ENCODE measurements at places on chromosomes 4 and X.

DNA sequence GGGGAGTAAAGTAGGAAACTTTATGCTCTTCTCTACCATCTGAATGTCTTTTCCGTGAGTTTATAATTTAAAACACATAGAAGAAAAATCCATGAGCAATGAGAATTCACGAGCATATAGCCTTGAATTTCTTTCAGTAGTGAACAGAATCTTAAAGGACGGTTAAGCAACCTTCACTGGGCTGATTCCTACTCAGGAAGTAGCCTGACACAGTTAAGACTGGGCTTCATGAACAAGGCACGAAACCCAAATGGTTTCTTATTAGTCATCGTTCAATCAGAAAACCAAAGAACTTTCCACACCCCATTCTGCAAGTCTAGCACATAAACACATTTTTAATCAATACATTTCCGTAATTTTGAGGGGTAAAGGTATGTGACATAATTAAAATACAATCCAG is 95.8 kb downstream of the SH3KBP1 start:
- DNase-seq = no peak

DNA sequence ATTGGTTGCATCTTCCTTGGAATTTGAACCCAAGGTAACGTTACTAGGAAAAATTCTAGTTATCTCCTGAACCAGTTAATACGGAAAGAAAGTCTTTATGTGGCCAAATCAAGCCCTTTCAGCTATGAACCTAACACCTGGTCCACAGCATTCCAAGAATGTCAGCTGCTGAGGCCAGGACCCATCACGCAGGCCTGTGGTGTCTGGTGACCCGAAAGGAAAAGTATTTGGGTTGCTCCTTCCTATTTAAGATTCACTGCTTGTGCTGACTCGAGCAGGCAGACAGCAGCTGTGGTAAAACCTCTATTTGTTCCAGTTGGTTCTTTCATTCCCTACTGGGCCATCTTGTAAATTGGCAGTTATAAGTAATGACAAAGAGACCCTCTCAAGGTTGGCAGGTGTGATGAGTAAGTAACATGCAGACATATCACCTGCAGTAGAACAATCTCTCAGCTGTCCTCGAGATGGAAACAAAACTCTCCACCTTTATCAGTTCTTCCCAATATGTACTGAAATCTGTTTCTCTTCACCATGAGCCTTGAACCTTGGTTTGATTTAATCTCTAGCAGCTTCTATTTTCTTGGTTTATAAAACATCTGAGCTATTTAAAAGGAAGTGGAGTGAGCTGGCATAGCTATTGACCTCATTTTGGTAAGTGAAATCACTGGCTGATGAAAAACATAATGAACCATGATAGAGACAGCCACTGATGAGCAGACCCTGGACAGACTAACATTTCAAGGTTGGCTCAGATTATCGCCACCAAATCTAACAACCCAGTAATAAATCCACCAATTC is 182.1 kb upstream of the SMIM31 start:
- DNase-seq = no peak

DNA sequence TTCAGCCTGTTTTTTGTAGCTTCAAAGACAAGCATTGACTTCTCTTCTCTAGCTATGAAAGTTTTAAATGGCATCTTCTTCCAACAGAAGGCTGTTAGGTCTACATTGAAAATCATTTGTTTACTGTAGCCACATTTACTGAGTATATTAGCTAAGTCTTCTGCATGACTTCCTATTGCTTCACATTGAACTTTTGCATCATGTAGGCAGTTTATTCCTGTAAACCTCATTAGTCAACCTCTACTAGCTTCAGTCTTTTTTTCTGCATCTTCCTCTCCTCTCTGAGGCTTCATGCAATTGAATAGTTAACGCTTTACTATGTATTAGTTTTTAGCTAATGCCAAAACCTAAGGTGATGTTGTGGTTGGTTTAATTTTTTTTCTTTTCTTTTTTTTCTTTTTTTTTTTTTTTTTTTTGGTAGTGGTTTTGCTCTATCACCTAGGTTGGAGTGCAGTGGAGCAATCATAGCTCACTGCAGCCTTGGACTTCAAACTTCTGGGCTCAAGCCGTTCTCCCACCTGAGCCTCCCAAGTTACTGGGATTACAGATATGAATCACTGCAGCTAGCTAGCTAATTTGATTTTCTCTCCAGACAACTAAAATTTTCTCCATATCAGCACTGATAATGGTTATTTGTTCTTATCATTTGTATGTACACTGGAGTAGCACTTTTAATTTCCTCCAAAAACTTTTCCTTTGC is 3.4 kb downstream of the UGT2A3 start:
- no peak for DNase-seq

GRCh38 chrX:16278927-16279326 is 111.6 kb downstream of the MAGEB17 start:
- no peak for DNase-seq

DNA sequence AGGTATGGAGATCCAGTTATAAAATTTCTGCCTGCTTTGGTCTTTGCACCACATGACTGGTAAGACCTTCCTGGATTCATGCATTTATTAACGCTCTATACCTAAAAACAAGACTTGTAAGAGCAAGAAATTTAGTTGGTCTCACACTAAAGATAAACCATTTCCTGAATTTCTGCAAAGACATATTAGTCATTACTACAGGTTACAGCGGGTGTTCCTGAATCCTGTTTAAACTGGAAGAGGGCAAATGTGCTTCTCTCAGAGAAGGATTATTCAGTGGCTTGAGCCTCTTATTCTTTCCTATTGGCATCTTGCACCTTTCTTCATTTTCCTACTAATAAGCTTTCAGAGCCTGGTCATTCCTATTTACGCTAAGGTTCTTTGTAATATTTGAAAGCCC is 397.6 kb upstream of the TENM3 start:
- DNase-seq = no peak

All from SW 1271 (cell line).